ENCODE measurements at places on chromosomes 3 and 15. TPM values are rescaled to one million over a fixed set of nuclear protein-coding genes. Genes with fewer than 3 reads are reported as not detected.

TEX264 gene
- 32.8 TPM for total RNA-seq

DNA sequence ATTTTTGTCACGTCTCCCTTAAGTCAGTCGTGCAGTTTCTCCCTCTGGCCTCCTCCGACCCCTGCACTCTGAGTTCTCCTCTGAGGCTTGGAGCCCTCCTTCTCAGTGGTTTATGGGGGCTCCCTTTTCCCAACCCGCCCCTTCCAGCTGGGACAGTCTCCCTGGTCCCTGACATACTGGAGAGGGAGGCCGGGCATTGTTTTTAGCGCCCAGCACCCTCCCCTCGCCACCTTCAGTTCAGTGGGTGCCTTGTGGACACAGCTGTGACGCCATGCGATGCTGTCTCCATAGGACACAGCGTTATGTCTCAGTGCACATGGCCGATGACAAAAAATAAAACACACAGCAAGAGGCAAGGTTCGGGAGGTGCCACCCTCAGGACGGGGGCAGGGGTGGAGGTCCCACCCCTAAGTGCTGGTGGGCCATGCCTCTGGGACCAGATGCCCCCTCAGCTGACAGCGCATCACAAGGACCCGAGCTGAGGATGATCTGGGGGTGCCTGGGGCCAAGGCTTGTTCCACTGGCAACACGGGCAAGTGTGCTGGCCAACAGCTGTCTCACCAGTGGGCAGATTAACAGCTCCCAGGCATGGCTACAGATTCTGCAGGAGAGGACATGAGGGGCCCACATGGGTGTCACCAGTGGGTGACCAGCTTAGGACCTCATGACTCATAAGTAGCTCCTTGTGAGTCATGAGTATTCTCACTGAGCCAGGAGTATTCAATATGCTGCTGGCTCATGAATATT, 81.6 kb downstream of the PLXNA1 start:
- peak; percentile 86 for ATAC-seq

- no peak for ATAC-seq
Observed at GRCh38 chr3:190809351-190809750, 53.1 kb downstream of the GMNC start.

- ATAC-seq = no peak
Observed at GRCh38 chr3:87260270-87260669, 16.1 kb downstream of the POU1F1 start.

- peak; percentile 78 for ATAC-seq
Observed at GRCh38 chr15:45648521-45649200, 13.8 kb downstream of the SQOR start.

GRCh38 chr3:25844891-25845290, 55.0 kb downstream of the OXSM start:
- ATAC-seq = no peak

- peak; percentile 94 for ATAC-seq
Observed at GRCh38 chr3:51355891-51356578, 29.1 kb upstream of the MANF start.

PLSCR2 gene
- total RNA-seq = 0.12 TPM

NR2F2 gene
- total RNA-seq = 6.9 TPM

DNA sequence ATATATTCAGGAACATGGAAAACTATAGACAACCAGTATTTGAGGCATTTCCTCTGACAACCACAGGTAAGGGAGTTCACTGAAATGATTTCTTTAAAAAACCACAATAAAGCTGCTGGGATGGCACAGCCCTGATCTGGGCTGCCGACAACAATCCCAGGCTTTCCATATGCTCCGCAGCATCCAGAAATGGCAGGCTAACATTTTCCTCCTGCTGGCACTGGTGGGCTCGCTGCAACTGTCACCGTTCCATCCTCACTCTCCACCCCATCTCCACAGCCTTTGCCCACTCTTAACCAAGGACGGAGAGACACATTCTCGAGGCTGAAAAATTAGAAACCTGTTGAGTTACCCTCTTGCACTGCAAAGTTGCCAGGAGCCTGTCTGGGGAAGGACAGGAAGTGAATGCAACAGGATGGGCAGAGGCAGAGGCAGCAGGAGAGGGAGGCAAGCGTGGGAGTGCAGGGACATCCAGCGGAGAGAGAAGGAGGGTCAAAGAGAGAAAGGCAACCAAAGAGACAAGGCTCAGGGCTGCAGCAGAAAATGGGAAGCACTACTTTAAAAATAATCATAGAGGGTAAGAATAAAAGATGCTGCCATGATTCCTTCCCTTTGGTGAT, 79.0 kb upstream of the ARRDC4 start:
- ATAC-seq = no peak

- no peak for ATAC-seq
Observed at GRCh38 chr3:64496786-64497490, 190.9 kb downstream of the ADAMTS9 start.

NOP10 gene
- 157 TPM for total RNA-seq

DNA sequence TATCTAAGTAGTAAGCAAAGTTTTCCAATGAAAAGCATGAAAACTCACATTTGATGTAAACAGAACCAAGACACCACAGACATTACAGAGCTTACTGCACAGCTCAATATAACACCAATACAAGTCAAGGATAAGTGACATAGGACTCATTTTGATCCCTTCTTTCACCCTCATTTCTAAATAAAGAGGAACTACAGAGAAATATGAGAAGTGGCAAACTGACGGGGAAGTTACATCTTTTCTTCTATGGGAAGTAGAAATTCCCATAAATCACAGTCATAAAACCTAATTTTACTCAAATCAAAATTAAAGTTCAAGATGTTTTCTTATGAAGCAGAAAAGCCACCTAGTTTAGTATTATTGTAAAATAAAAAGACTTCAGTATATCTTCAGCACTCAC, 3.8 kb downstream of the ATG3 start:
- no peak for ATAC-seq

GRCh38 chr15:68666812-68667450, 88.1 kb downstream of the CORO2B start:
- no peak for ATAC-seq

DNA sequence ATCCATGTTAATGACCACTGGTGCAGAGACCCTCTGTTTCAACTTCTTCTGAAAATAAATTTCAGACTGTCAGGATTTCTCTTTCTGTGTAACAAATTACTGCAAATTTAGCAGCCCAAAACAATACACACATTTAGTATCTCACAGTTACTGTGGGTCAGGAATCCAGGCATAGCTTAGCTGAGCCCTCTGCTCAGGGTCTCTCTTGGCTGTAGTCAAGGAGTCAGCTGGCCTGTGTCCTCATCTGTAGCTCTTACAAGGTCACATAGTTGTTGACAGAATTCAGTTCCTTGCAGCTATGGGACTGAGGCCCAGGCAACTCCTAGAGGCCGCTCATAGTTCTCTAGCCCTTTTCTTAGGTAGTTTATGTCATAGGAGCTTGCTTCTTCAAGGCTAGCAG, 51.9 kb downstream of the NKIRAS1 start:
- ATAC-seq = no peak

GRCh38 chr3:183242431-183242830, 10.6 kb upstream of the B3GNT5 start:
- ATAC-seq = no peak

DNA sequence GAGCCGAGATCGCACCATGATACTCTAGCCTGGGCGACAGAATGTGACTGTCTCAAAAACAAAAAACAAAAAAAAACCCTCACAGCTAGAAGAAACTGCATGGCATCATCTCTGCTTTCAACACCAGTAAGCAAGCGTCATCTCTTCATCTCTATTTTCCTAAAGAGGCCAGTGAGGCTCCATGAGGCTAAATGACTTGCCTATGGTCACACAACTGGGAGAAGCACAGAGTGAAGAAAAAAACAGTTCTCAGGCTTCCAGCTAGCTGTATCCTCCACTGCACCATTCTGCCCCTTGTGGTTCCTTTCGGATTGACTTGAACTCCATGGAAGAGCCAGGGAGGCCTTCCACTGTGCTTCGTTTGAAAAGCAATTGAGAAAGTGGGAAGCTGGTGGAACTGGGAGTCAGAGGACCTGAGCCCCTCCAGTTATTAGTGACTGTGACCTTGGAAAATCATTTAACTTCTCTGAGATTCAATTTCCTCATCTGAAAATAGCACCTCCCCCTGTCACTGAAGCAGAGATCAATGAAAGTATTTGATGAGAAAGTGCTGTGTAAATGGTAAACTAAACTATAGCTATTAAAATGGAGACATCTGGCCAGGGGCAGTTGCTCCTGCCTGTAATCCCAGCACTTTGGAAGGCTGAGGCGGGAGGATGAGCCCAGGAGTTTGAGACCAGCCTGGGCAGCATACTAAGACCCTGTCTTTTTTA, 32.1 kb upstream of the DENND4A start:
- peak; percentile 69 for ATAC-seq

DNA sequence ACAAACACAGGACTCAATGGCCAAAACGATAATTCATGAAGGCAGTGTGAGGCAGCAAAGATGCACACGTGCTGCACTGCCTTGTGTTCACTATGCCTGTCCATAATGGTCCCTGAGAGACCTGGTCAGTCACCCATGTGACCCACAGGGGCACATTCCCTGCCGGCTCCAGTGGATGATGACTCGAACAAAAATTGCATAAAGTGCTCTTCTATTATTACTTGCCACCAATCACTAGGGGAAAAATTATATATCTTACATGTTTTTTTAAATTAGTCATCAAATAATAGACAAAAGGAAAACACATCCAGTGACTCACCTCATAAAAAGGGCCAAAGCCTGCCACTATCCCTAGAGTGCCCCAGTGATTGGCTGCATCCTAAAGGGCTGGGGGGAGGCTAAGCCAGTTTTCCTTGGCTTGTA, 47.5 kb downstream of the UBP1 start:
- peak; percentile 38 for ATAC-seq

- no peak for ATAC-seq
Observed at GRCh38 chr15:33029109-33029652, 165.3 kb downstream of the FMN1 start.

GRCh38 chr15:47027322-47027946, 689.9 kb upstream of the SEMA6D start:
- no peak for ATAC-seq

DNA sequence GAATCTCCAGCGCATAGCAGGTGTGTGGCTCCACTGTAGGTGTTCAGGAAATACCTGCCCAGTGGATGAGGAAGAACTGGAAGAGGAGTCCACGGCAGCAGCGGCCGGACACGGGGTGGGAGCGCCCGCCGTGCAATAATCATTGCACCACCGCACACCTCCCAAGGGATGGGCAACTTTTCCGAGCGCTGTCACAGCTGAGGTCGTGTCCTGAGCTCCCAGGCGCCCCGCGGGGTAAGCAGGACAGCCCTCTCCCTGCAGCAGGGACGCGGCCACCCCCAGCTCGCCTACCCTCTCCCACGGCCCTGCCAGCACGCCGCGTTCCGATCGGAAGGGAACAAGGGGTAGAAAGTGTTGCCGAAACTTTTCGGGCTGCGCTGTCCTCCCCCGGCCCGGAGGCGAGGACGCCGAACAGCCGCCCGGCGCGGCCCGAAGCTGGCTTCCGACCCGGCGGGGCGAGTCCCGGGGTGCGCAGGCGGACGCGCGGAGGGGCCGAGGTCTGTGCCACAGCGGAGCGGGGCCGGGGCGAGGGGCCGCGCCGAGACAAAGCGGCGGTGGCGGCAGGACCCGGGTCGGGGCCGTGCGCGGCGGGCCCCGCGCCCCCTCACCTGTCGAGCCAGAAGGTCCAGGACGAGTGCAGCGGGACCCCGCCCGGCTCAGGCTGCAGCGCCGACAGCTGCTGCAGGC, 475 bp downstream of the EIF4E3 start:
- peak; percentile 78 for ATAC-seq

SERINC4 gene
- total RNA-seq = 0.36 TPM

GRCh38 chr3:131109156-131109555, 82.5 kb downstream of the NEK11 start:
- no peak for ATAC-seq

DNA sequence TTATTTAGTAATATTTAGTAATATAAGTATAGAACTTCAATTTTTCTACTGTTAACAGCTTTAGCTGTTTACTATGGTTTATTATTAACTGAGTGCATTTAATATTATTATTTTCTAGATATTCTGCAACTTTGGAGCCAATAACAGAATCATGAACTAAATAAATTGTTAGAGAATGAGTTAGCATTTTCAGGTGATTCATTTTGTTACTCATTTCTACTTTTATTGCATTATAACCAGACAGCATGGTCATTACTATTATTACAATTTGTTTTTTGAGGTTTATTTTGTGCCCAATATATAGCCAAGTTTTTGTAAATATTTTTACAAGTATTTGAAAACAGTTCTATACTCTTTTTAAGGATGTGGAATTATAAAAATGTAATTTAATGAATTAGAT, 279.6 kb downstream of the SQOR start:
- no peak for ATAC-seq

DNA sequence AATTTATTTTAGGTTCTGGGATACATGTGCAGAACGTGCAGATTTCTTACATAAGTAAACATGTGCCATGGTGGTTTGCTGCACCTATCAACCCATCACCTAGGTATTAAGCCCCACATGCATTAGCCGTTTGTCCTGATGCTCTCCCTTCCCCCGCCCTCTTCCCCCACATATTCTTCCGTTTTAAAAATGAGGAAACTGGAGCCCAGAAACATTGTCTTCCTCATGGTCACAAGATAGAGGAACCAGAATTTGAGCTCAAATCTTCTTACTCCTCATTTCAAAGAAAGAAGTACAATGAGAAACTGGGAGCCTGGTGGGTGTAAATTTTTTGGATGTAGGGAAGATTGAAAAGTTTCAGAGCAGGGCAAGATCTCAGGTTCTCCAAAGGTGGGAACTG, 56.1 kb upstream of the USP3 start:
- no peak for ATAC-seq

GRCh38 chr3:13798401-13798800, 81.5 kb downstream of the WNT7A start:
- ATAC-seq = no peak

All from esophagus mucosa (tissue), 1 donor.